ENCODE measurements at places on chromosomes 6 and 20. TPM values are rescaled to one million over a fixed set of nuclear protein-coding genes. Genes with fewer than 3 reads are reported as not detected.

- no peak for DNase-seq
Observed at GRCh38 chr6:11366183-11366933, 133.9 kb upstream of the NEDD9 start.

DNA sequence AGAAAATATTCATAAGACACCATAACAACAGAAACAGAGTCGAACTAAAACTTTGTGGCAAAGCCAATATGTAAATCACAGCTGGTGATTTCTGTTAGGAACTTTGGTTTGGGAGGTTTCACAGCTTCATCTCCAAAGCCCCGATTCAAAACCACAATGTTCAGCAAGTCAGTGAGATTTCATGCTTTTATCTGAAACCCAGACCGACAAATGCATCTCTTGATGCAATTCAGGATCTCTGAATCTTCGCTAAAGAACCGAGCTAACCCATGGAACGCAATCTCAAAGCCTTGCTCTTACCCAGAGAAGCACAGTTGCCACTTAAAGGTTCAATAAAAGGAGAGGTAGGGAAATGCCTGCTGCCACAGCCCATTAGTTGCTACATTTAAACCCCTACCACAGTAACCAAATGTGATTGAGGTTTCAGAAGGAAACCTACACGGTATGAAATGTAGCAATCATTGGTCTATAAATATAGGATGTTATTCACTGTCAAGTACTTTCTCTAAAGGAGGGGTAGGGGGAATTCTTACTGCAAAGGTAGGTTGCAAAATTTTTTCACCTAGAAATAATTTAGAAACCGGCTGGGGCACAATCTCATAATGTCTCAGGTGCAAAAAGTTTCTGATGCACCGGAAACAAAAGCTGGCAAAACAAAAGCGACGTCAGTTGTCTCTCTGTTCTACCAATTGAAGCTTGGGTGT, 381.0 kb upstream of the ARID1B start:
- DNase-seq: peak; percentile 21

GRCh38 chr6:15817100-15817499, 154.3 kb upstream of the DTNBP1 start:
- no peak for DNase-seq

GRCh38 chr6:39553860-39554802, 171.1 kb downstream of the KIF6 start:
- no peak for DNase-seq

GRCh38 chr6:111842271-111842822, 30.9 kb downstream of the FYN start:
- DNase-seq: no peak

The INSM1 gene
- total RNA-seq: 2.2 TPM

The IMPG1 gene
- not detected for total RNA-seq

The FOXP4 gene
- 9.7 TPM for total RNA-seq

The GPX5 gene
- not detected for total RNA-seq

The ERVFRD-1 gene
- not detected for total RNA-seq

The FAM83D gene
- 81.6 TPM for total RNA-seq

The ID1 gene
- total RNA-seq: 452 TPM

The PSMB9 gene
- total RNA-seq: not detected
